ENCODE measurements at places on chromosomes 13 and 19.

- DNase-seq = no peak
These were observed 22.7 kb upstream of the MAB21L1 start for GRCh38 chr13:35499196-35499662.

- DNase-seq = no peak
These were observed 14.8 kb upstream of the FCGBP start for GRCh38 chr19:39949026-39949747.

GRCh38 chr13:36475468-36475867 is 43.2 kb downstream of the CCNA1 start:
- DNase-seq = no peak

- no peak for DNase-seq
These were observed 886.7 kb upstream of the PCDH20 start for GRCh38 chr13:62302341-62302740.

GRCh38 chr13:33277946-33278345 is 7.6 kb downstream of the STARD13 start:
- DNase-seq = no peak

DNA sequence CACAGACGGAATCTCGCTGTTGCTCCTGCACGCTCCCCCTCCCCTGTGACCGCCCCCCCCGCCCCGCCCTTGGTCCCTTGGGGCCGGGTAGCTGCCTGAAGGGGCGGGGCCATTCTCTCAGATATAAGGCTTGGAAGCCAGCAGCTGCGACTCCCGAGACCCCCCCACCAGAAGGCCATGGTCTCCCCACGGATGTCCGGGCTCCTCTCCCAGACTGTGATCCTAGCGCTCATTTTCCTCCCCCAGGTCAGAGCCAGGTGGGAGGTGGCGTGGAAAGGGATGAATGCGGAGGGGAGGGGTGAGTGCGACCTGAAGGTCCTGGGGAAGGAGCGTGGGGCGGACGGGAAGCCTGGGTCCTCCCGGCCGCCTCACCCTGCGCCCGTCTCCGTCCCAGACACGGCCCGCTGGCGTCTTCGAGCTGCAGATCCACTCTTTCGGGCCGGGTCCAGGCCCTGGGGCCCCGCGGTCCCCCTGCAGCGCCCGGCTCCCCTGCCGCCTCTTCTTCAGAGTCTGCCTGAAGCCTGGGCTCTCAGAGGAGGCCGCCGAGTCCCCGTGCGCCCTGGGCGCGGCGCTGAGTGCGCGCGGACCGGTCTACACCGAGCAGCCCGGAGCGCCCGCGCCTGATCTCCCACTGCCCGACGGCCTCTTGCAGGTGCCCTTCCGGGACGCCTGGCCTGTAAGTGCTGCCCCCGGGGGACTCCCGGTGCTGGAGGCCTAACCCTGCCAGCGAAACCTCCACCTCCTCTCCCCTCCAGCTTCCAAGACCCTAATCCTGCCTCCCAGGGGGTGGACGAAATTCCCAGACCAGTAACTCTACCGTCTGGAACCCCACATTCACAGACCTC is at the start of gene DLL3:
DLL3 (plus strand) TSS at position 150 of the 845 bp plus-strand sequence; CDS start at position 178, 28 bp downstream.
- DNase-seq = no peak

- no peak for DNase-seq
These were observed 48.1 kb downstream of the IRS2 start for GRCh38 chr13:109738298-109738746.

DNA sequence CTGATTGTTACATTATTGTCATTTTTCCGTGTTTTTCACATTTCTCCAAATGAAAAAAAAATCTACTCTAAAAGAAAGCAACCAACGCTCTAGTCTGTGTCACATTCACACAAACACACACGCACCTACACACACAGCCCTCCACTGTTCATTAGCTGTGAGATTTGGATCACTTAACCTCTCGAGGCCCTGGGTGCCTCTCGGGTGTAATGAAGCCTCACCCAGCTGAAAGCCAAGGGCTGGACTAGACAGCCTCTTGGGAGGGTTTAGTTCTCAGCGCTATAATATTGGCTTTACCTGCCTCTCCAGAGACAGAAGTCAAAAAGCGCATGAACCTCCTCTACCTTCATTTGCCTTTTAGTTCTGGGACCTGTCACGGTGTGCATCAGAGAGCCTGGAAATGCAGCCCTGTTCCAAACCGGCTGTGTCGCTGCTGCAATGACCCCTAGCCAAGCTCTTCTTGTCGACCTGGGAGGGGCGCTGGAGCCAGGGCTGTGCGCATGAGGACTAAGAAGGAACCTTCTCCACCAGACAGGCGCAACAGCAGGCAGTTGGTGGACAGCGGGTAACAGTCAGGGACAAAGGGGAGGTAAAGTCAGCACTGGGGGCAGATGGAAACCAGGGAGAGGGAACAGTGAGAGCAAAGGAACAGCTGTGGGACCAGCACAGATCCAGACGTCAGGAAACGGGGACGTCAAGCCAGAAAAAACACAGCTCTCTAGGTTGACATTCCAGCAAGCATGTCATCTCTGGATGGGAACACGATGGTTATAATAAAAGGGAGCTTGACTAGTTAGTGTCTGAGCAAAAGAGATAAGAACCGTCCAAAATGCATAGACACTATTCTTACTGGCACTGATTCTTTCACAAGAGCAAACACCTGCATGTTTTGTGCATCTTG is 375.9 kb downstream of the EFNB2 start:
- DNase-seq = no peak

DNA sequence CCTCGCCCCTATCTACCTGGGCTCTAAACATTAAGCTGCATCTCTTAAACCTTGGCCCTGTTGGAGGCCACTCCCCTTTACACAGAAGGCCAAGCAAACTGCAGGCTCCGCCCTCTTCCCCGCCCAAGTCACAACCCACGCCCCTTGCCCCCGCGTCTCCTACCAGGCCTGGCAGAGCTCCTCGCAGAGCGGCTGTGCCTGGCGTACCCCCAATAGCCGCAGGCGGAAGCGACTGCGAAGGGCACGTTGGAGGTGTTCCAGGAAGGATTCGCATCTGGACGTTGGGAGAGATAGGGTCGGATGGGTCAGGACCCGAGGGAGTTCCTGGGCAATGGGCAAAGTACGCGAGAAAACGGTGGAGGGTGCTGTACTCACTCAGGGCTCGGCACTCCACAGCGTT is 5.9 kb downstream of the RTBDN start:
- no peak for DNase-seq

- DNase-seq = no peak
These were observed 6.8 kb downstream of the ZC3H4 start for GRCh38 chr19:47106821-47107201.

GRCh38 chr13:85995788-85996418 is 196.7 kb upstream of the SLITRK6 start:
- no peak for DNase-seq
